ENCODE measurements at places on chromosomes 2 and 18.

- no peak for DNase-seq
These were observed 203.2 kb downstream of the DLGAP1 start for GRCh38 chr18:4251873-4252272.

DNA sequence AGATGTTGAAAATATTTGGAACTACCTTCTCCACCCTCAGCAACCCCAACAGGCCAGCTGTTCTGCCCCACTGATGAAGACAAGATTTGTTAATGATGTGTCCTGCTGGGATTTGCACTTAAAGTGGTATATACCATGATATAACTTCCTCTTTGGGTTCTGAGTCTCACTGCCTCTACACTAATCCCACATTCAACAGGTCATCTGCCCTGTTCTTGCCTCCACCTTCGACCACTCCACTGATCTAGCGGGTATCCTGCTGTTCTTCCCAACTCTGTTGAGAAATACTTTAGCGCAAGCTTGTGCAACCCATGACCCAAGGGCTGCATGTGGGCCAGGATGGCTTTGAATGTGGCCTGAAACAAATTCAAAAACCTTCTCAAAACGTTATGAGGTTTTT is 72.7 kb downstream of the LRP1B start:
- no peak for DNase-seq

- DNase-seq = peak; percentile 19
These were observed 91.5 kb upstream of the TWSG1 start for GRCh38 chr18:9243029-9243428.

DNA sequence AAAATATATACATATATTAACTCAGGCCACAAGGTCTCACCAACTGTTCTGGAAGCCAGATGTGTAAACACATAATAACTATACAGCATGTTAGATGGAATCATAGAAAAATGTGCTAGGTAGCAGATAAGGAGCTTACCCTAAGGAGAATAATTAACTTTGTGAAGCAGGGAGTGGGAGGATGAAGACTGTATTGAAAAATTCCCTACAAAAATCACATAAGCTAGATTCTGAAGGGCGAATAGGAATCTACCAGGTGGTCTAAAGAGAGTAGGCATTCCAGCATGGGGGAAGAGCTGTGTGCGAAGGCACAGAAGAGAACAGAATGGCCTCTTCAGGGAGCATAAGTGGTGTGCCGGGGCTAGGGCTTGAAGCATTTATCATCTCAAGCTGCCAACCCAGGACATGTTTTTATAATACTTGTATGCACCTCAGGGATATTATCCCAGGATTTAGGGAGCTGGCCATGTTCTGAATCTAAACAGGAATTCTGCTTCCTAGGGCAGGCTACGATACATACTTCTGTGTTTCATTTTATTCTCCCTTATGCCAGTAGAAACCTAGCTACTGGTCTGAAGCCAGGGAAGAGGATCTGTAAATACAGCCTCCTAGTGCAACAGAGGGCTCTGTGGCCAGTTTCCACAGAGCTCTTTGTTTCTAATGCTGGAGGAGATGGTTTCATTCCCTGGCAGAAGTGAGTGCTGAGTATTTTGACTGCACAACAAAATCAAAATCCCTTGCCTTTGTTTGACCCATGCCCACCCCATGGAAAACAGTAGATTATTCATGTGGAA is 56.7 kb downstream of the NEMP2 start:
- DNase-seq = no peak

DNA sequence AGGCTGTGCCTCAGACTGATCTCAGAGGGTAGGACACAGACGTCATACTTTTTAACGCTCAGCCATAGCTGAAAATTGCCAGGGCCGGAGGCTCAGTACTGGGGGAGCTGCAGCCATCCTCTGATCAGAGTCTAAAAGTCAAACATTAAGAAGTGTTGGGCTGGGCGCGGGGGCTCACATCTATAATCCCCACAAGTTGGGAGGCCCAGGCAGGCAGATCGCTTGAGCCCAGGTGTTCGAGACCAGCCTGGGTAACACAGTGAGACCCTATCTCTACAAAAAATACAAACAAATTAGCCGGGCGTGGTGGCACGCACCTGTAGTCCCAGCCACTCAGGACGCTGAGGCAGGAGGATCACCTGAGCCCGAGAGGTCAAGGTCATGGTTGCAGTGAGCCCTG is 48.8 kb downstream of the FAM178B start:
- DNase-seq = no peak

GRCh38 chr18:2180586-2180985 is 390.7 kb downstream of the METTL4 start:
- no peak for DNase-seq

DNA sequence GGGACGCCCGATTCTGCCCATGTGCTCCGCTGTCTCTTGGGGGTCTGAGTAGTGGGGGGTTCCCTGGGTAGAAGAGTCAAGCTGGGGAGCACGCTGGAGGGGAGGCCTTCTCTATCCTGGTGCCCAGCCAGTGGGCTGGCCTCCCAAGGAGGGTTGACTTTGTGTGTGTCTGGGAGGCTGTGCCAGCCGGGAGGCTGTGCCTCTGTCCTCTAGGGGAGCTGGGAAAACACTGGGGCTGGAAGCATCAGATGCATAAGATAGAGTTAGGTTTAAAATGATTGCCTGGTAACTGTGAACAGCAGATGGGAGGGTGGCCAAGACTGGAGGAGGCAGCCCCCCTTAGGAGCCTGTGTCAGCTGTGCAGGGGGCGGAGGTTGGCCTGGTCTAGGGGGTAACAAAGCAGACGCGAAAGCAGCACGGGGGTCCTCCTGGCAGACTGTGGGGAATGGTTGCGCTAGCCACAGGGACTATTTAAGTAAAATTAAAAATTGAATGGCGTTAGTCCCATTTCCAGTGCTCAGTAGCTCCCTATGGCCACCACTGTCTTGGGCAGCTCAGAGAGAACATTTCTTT is 1.3 kb downstream of the ING5 start:
- DNase-seq = no peak

- DNase-seq = no peak
These were observed 250.6 kb downstream of the PTPRM start for GRCh38 chr18:7817575-7818230.

GRCh38 chr2:148888986-148889385 is 14.0 kb downstream of the KIF5C start:
- DNase-seq = no peak

DNA sequence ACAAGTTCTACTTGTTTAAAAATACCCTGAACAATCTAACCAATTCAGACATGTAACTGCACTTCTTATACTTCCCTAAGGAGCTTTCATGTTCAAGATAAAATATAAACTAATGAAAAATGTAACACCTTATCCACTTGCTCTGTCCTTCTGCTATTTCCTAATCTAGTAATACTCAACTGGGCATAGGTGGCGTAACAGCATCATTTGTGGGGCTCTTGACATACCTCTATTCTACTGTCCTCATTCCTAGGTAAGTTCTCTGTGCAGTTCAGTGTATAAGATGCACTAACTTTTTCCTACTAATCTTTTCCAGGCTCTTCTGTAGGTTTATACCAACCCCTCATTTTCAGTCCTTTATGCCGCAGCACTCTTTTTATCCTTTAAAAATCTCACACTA is 36.7 kb downstream of the PRKD3 start:
- DNase-seq = no peak

DNA sequence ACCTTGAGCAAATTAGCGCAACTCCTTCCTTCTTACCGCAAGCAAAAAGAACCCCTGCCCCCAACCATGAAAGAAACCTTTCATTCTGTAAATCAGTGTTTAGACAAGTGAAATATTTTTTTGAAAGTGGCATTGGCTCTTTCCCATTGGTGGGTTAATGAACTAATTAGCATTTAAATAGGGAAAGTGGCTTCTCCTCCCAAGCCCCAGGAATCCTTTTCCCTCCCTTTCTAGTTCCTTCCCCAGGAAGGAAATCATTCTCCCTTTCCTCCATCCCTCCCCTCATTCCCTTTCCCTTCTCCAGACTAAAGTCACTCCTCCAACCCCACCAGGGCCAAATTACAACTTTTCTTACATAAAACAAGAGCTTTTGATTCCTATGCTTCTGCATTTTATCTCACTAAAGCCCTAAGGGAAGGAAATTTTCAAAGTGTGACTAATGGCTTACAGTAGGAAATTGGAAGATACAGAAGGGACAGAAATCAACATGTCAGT is 22.9 kb upstream of the TYMS start:
- no peak for DNase-seq

GRCh38 chr2:234145057-234145456 is 94.6 kb downstream of the SPP2 start:
- DNase-seq = no peak

- no peak for DNase-seq
These were observed 29.5 kb upstream of the CHMP1B start for GRCh38 chr18:11821643-11822237.

- DNase-seq = no peak
These were observed 175.1 kb downstream of the FAM210A start for GRCh38 chr18:13551305-13551603.

DNA sequence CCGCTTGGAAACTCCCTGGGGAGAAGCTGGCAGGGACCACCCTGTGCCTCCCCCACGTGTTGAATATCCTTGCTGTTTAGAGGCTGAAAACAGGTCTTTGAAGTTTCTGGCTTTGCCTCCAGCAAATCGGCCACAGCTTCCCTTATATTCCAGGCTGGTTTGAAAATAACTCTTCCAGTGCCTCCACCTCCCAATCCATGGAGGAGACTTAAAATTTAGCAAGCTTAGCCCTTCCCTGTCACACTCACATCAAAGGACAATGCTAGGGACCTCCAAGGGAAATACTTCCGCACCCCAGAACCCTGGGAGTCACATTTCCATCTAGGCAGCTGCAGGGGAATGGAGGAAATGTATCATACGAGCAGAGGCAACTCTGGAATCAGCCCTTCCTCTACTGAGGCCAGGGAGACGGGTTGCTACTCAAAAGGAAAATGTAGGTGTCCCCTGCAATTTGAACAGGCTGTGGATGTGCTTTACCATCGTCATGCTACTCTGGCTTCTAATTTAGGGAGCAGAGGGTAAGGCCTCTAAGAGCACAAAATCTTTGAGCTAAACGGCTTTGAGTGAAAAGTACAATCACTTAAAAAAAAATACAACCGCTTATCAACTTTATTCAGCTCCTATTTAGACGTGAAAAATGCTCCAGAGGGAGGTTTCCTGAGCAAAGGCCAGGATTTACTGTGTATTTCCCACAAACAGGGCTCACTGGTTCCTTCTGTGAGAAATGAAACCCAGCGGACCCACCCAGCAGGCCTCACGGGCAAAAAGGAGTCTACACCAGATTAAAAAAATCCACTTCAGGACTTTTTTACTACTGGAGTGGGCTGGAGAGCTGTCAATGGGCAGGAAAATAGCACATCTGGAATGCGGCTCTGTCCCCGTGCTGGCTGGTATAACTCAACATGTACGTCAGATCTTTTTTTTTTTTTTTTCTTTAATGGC is 49.4 kb upstream of the PKDCC start:
- DNase-seq = no peak

Data from inflammatory macrophage treated with lipopolysaccharide for 1 hour (primary cell).